ENCODE measurements at places on chromosomes 1 and 21.

- no peak overlapping the region for H3K4me3 ChIP-seq
- H3K27me3 ChIP-seq = no peaks in the 10 kb centered on the region
- DNase-seq = no peak
- H3K36me3 ChIP-seq = no peaks in the 10 kb centered on the region
These were observed 60.0 kb upstream of the AJAP1 start for GRCh38 chr1:4594286-4594991.

- H3K27me3 ChIP-seq = no peaks in the 10 kb centered on the region
- no peak overlapping the region for H3K27ac ChIP-seq
- no peak for DNase-seq
These were observed 41.5 kb downstream of the UBE4B start for GRCh38 chr1:10074059-10074851.

DNA sequence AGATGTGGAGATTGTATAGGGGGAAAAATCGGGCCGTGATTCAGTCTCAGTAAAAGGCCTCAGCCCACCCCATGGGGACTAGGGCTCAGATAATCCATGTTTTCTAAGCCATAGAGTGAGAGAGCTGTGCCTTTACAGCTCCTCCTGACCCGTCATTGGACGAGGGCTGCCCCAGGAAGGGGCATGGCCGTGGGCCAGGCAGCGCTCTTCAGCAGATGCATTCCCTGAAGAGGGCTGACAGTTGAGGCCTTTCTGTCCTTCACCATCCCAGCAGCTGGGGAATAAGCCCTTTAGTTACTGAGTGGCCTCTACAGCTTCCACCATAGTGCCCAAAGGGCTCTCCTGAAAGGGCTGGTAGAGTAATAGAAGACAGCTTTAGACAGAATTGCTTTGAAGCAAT is 57.2 kb downstream of the ST3GAL3 start:
- DNase-seq = no peak
- peaks cover 3% of the 10 kb centered on the region for H3K4me1 ChIP-seq
- no peak overlapping the region for H3K4me3 ChIP-seq
- no peak overlapping the region for H3K27ac ChIP-seq

- H3K36me3 ChIP-seq = no peaks in the 10 kb centered on the region
- H3K4me3 ChIP-seq = no peak overlapping the region
- H3K27me3 ChIP-seq = no peaks in the 10 kb centered on the region
These were observed 30.0 kb downstream of the KIF26B start for GRCh38 chr1:245184779-245185178.

- DNase-seq = no peak
- H3K4me3 ChIP-seq = no peak overlapping the region
- H3K36me3 ChIP-seq = no peaks in the 10 kb centered on the region
- H3K4me1 ChIP-seq = peaks cover 21% of the 10 kb centered on the region
These were observed 53.0 kb downstream of the PBX1 start for GRCh38 chr1:164611754-164612642.

GRCh38 chr1:24036088-24036487 is 56.0 kb upstream of the SRSF10 start:
- H3K36me3 ChIP-seq = no peaks in the 10 kb centered on the region
- H3K27ac ChIP-seq = no peak overlapping the region
- H3K4me3 ChIP-seq = no peak overlapping the region
- H3K27me3 ChIP-seq = no peaks in the 10 kb centered on the region
- DNase-seq = no peak

- no peak overlapping the region for H3K4me3 ChIP-seq
- DNase-seq = no peak
- no peaks in the 10 kb centered on the region for H3K36me3 ChIP-seq
- H3K27ac ChIP-seq = no peak overlapping the region
- H3K27me3 ChIP-seq = no peaks in the 10 kb centered on the region
These were observed 361.0 kb upstream of the RUNX1 start for GRCh38 chr21:35410123-35410522.

GRCh38 chr21:46368533-46369285 is 44.8 kb downstream of the PCNT start:
- H3K27ac ChIP-seq = no peak overlapping the region
- H3K27me3 ChIP-seq = no peaks in the 10 kb centered on the region
- no peak for DNase-seq
- H3K4me3 ChIP-seq = no peak overlapping the region

GRCh38 chr1:41609166-41609883 is 124.8 kb upstream of the EDN2 start:
- no peak for DNase-seq
- no peaks in the 10 kb centered on the region for H3K36me3 ChIP-seq
- no peaks in the 10 kb centered on the region for H3K4me1 ChIP-seq

DNA sequence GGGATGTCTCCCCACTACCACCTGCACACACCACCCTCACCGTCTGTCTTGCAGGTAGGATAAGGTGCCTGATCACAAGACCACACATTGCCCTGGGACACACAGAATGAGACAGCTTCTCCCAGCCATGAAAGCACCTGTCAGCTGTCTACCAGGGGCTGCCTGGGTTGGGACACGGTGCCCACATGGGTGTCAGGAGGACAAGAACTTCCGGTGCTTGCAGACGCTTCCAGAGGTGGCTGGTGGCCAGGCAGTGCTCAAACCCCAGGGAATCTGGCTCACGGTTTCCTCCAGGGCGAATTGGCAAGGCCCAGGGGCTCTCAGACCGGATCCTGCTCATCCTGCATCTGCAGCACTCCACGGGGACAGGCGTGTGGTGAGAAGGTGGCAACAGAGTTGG is 182.6 kb upstream of the ARHGEF16 start:
- no peak for DNase-seq
- H3K27ac ChIP-seq = no peak overlapping the region
- no peaks in the 10 kb centered on the region for H3K4me1 ChIP-seq
- no peaks in the 10 kb centered on the region for H3K36me3 ChIP-seq
- no peak overlapping the region for H3K4me3 ChIP-seq
- H3K27me3 ChIP-seq = no peaks in the 10 kb centered on the region

DNA sequence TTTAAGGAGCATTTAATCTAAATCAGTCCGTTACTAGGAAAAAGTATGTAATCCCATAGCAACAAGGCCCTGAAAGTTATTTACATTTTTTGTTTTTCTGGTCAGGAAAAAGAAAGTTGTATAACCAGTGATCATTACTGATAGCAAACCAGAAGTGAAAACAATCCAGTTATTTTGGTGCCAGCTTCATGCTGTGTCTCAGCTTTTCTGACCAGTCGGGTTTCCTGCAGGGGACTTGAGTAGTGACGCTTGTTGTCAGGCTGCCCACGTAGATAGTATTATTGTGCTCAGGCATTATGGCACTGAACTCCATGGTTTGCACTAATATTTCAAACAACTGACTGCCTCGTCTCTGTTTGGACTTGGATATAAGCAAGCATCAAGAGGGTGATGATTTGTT is 55.2 kb downstream of the SASS6 start:
- no peak overlapping the region for H3K27ac ChIP-seq
- H3K4me1 ChIP-seq = no peaks in the 10 kb centered on the region
- no peak for DNase-seq
- H3K36me3 ChIP-seq = peaks cover 7% of the 10 kb centered on the region
- no peak overlapping the region for H3K4me3 ChIP-seq

DNA sequence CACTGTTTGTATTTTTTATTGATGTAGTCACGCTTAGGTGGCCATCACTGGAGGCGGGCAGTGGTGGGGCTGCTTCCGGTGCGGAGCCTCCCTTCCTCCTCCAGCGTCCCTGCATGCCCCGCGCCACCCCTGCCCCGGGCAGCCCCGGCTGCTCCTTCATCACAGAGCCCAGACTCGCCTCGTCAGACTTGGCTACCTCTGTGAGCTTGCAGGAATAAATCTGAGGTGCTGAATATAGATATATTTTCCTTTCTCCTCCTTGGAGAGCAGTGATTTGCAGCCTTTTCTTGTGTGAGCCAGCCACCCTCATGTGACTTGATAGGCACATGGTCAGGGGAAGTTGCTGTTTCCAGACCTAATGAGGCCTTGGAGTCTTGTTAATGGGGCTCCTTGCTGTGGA is 412.7 kb upstream of the VAMP3 start:
- no peak for DNase-seq
- H3K4me3 ChIP-seq = no peak overlapping the region
- H3K36me3 ChIP-seq = no peaks in the 10 kb centered on the region

- H3K4me3 ChIP-seq = no peak overlapping the region
- H3K4me1 ChIP-seq = no peaks in the 10 kb centered on the region
- no peaks in the 10 kb centered on the region for H3K27me3 ChIP-seq
- H3K36me3 ChIP-seq = peaks cover 3% of the 10 kb centered on the region
- no peak overlapping the region for H3K27ac ChIP-seq
These were observed 89.4 kb upstream of the JAK1 start for GRCh38 chr1:65055747-65056146.

GRCh38 chr1:174344162-174344561 is 103.6 kb upstream of the GPR52 start:
- H3K4me3 ChIP-seq = no peak overlapping the region
- no peak overlapping the region for H3K27ac ChIP-seq

- no peak overlapping the region for H3K27ac ChIP-seq
- no peaks in the 10 kb centered on the region for H3K36me3 ChIP-seq
- DNase-seq = no peak
- H3K4me3 ChIP-seq = no peak overlapping the region
- no peaks in the 10 kb centered on the region for H3K27me3 ChIP-seq
- no peaks in the 10 kb centered on the region for H3K4me1 ChIP-seq
These were observed 140.0 kb downstream of the OMA1 start for GRCh38 chr1:58406301-58407071.

GRCh38 chr1:67723620-67724019 is 38.6 kb downstream of the GADD45A start:
- H3K36me3 ChIP-seq = no peaks in the 10 kb centered on the region
- no peak overlapping the region for H3K27ac ChIP-seq
- no peaks in the 10 kb centered on the region for H3K27me3 ChIP-seq
- no peak for DNase-seq

GRCh38 chr1:218205721-218206120 is 79.4 kb upstream of the RRP15 start:
- DNase-seq = no peak
- H3K4me1 ChIP-seq = no peaks in the 10 kb centered on the region
- no peak overlapping the region for H3K4me3 ChIP-seq
- no peaks in the 10 kb centered on the region for H3K36me3 ChIP-seq

DNA sequence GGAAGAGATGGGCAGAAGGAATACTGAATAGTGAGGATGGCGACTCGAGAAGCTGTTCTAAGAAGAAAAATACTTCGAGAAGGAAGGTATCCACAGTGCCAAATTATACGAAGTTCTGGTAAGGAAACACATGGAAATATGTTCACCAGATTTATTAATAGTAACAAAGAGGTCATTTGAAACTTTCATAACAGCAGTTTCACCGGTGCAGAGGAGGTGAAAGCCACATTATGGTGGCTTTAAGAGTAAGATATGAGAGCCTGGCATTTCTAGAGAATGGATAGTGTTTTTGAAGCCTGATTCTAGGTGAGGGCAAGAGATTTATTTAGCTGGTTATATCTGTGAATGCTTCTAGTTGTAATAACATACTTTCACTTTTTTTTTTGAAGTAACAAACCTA is 56.2 kb downstream of the DPYD start:
- no peaks in the 10 kb centered on the region for H3K4me1 ChIP-seq
- H3K27me3 ChIP-seq = no peaks in the 10 kb centered on the region
- no peak overlapping the region for H3K4me3 ChIP-seq
- DNase-seq = no peak

DNA sequence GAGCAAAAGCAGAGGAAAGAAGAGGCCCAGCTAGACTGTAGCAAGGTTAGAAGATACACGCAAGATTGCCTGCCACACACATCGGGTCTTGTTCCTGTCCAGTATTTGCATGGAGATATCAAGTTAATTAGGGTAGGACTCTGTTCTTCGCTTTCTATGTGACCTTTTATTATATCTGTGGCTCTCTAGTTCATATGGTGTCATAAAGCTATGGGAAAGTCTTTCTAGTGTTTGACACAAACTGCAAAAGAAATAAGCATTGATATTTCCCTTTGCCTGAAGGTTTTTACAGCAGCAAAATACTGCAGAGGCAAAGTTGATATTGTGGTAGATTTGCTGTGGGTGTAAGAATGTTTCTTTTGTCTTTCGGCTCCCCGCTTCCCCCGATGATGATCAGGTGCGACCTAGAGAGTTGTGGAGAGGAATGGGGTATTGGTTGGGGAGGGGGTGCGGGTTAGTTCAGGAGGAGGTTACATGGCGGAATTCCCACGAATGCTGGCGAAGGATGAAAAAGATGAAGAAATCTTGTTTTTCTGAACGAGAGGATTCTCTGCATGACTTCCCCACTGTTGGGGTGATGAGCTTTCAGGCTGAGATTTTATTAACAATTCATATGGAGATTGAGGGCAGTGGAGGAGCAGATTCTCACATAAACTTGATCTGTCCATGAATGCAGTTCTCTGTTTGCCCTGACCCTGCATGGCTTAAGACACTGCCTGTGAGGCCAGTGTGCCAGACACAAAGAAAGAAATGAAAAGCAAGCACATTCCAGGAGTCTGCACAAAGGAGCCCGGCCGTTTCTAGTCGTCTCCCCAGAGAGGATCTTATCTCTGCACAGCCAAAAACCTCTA is 550.2 kb downstream of the USP25 start:
- no peak for DNase-seq
- H3K36me3 ChIP-seq = no peaks in the 10 kb centered on the region
- H3K4me3 ChIP-seq = no peak overlapping the region
- no peaks in the 10 kb centered on the region for H3K27me3 ChIP-seq

DNA sequence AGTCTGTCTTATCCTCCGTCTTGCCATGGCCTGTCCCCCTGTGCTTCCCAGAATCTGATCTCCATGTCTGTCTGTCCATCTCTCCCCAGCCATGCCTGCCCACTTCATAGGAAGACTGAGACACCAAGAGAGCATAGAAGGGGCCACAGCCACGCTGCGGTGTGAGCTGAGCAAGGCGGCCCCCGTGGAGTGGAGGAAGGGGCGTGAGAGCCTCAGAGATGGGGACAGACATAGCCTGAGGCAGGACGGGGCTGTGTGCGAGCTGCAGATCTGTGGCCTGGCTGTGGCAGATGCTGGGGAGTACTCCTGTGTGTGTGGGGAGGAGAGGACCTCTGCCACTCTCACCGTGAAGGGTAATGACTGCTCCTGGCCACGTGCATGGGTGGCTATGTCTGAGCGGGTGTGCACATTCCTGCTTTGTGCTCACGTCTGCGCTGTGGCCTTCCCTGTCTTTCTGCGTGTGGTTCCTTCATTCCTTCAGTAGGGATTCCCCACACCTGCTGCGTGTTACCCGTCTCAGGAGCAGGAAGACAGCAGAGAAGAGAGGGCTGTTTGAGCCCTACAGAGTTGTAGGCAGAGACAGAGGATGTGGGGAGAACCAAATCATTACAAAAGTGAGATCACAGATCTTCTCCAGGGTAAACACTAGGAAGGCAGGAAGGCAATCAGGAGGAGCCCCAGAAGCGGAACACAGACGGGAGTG is 80.8 kb downstream of the OBSCN start:
- no peaks in the 10 kb centered on the region for H3K4me1 ChIP-seq
- H3K27ac ChIP-seq = no peak overlapping the region
- H3K27me3 ChIP-seq = no peaks in the 10 kb centered on the region
- no peak for DNase-seq
